ENCODE measurements at places on chromosomes 2 and 18.

GRCh38 chr2:42054714-42055430 is 7.1 kb downstream of the PKDCC start:
- DNase-seq = no peak

- no peak for DNase-seq
These were observed 17.4 kb upstream of the KCMF1 start for GRCh38 chr2:84953535-84953934.

- DNase-seq = no peak
These were observed 13.3 kb downstream of the CNOT11 start for GRCh38 chr2:101265893-101266499.

- no peak for DNase-seq
These were observed 48.3 kb downstream of the RFTN2 start for GRCh38 chr2:197626965-197627625.

- no peak for DNase-seq
These were observed 140.0 kb downstream of the ZEB2 start for GRCh38 chr2:144379851-144380311.

- no peak for DNase-seq
These were observed 665.4 kb downstream of the BCL11A start for GRCh38 chr2:59888015-59888414.

All from NCI-H2029 (cell line).